ENCODE measurements at places on chromosomes 7 and 10.

- no peak for DNase-seq
These were observed 432.0 kb downstream of the GRID1 start for GRCh38 chr10:85934586-85934985.

- DNase-seq, result no peak
These were observed 47.8 kb downstream of the BRI3 start for GRCh38 chr7:98329100-98329790.

- no peak for DNase-seq
These were observed 79.5 kb upstream of the LEP start for GRCh38 chr7:128161466-128162125.

- DNase-seq, result no peak
These were observed 84.5 kb upstream of the RET start for GRCh38 chr10:42992156-42992956.

DNA sequence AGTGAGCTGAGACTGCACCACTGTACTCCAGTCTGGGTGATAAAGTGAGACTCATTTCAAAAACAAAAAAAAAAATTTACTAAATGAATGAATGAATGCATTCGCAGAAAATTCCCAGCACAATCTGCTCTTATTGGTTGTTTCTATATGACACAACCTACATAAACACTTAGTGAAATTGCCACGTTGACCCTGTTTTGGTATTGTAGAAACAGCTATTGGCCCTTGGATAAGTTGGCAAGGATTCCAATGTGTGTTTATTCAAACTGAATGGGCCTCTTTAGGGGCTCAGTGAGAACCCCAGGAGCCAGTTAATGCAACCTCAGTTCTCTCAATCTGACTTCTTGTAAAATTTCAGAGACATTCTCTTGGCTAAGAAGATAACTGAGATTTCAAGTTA, 66.0 kb downstream of the HHEX start:
- no peak for DNase-seq

All from stimulated activated CD4-positive, alpha-beta T cell treated with anti-CD3 and anti-CD28 coated beads, Interleukin-4, amount 100 ng/mL, for 1 hour (primary cell).